ENCODE measurements at places on chromosomes 11 and 22.

DNA sequence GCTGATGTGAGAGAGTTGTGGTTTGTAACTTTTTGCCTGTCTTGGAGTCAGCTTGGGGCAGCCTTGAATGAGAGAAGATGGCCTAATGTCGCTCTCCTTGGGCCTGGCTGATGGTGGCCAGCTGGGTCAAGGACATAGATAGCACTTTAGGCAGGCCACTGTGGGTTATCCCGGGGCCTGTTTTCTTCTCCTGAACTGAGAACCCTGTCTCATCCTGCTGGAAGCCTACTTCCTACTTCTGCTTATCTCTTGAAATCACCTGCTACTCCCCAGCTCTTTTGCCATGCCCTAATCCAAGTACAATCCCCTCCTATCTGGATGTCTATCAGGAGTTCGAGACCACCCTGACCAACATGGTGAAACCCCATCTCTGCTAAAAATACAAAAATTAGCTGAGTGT lies 49.5 kb downstream of the OSBP2 start:
- DNase-seq, result no peak

DNA sequence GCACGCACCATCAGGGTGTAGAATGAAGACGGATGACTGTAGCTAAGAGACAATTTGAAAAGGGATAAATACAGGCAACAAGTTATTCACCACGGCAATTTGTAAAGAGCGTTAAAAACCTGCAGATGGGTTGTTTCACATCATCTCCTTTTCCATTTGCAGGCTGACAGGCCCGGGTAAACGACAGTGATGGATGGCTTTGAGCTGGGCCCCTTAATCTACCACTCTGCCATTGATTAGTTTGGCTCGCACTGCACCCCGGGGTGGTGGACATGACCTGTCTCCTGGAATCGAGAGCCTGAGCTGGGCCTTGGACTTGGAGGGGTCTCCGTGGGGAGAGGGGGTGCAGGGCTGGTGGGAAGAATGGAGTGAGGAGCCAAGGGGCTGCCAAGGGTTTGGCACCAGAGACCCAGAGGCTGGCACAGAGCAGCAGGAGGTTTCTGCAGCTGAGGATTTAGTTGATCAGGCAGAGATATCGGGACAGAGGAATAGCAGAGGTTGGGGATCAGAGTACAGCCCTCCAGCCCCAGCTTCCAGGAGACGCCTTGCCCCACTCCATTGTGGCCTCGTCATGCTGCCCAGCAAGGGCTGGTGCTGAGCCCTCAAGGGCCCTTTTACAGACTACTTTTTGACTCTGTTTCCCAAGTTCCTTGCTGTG lies 110.6 kb upstream of the NECTIN1 start:
- no peak for DNase-seq

GRCh38 chr22:19606332-19607191 lies 82.4 kb upstream of the CLDN5 start:
- no peak for DNase-seq

DNA sequence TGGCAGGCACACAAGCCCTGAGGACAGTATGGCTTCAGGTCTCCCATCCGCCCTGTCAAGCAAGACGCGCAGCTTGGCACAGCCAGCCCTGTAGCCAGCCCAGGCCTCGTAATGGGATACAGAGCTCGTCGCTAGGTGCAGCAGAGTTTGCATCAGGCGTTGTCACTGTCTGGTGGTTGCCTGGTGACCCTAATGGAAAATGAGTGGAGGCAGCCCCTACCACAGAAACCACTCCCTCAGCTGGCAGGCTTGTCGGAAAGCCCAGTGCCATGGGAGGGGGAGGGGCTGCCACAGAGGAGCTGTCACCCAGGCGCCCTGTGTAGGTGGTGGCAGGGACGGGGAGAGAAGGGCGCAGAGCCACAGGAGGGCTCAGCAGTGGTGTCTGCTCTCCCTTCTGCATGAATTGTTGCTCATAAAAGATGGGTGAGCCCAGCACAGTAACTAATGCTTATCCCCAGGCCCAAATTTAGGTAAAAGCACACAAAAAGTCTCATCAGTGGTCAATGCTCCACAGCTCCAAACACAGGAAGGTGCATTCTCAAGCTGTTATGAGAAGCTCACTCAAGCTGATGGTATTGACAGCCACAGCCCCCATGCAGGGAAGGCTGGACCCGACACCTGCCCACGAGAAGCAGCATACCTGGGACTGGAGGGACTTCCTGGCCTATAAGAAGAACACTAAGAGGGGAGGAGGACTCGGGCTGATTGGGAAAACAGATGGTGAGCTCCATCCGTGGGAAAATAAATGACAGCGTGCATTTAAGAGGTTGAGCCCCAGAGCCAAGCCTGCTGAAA lies 164.6 kb downstream of the ETS1 start:
- DNase-seq, result no peak

DNA sequence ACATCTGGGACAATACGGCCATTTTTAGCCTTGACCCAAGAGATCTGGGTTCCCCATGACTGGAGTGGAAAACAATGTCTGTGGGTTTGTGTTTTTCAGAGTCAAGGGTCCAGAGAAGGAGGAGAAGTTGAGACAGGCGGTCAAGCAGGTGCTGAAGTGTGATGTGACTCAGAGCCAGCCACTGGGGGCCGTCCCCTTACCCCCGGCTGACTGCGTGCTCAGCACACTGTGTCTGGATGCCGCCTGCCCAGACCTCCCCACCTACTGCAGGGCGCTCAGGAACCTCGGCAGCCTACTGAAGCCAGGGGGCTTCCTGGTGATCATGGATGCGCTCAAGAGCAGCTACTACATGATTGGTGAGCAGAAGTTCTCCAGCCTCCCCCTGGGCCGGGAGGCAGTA lies 15.7 kb downstream of the NNMT start:
- DNase-seq, result no peak

DNA sequence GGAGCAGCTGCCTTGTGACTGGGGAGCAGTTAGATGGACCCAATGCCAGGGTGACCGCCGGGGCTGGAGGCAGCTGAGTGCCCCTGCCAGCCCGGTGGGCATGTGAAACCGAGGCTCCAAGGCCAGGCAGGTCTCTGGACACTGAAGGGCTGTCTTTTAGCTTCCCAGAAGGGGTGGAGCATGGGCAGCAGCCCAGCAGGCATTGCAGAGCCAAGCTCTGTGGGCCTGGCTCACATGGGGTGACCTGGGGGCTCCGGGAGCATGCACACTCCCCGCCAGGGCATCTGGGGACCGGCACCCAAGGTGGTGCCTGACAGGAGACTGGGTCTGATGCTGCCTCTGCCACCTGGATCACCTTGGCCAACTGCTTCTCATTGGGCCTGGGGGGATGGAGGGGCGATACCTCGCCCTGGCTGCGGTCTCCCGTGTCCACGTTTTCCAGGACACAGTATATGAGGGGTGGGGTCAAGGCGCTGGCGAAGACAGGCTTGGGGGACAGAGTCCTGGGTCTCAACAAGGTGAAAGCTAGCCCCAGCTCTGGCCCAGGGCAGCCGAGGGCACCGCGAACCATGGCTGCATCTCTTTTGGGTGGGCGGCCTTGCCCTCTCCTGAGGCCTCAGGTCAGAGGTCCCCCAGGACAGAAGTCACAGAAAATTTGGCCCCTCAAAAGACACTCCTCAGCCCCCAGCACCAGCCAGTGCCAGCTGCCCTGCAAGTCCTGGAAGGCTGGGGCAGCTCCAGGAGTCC lies 3.5 kb downstream of the INS start:
- no peak for DNase-seq

All from neuronal stem cell (in vitro differentiated cells).